ENCODE measurements at places on chromosomes 7 and 10.

DNA sequence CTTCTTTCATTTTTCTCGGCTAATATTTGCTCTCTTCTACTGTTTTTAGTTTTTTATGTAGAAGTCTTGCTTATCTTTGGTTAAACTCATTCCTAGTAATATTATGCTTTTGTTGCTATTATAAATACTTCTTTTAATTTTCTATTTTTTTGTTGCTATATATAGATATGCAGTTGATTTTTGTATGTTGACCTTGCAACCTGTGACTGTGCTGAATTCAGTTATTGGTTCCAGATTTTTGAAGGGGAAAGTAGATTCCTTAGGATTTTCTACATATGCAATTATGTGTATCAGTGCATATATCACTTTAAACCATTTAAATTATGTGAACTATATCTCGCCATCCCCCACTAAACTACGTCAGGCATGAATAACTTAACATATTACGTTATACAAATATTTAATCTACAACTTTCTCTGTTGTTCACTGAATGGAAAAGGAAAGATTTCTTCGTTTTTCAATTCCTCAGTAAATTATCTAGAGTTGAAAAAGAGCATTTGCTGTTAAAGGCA is 71.5 kb downstream of the IDE start:
- DNase-seq = no peak

DNA sequence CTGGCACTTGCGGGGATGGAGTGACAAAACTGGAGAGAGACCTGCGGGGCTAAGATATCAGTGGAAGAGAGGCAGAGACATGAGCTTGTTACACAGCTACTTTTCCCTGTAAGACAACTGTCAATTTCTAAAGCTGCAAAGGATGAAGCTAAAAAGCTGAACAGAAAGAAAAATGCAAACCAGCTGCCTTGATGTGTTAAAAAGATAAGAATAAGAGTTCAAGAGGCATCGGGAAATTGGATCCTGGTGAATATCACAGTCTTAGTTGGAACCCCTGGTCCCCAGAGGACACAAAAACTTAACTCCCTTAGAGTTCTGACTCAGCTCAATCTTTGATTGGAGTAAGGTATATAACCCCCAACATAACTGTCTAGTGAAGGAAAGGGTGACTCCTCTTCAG is 38.8 kb downstream of the VPS41 start:
- no peak for DNase-seq

GRCh38 chr10:91771907-91772306 is 26.3 kb upstream of the TNKS2 start:
- no peak for DNase-seq

- DNase-seq = no peak
Measured at GRCh38 chr10:12107781-12108180, 21.7 kb upstream of the SEC61A2 start.

DNA sequence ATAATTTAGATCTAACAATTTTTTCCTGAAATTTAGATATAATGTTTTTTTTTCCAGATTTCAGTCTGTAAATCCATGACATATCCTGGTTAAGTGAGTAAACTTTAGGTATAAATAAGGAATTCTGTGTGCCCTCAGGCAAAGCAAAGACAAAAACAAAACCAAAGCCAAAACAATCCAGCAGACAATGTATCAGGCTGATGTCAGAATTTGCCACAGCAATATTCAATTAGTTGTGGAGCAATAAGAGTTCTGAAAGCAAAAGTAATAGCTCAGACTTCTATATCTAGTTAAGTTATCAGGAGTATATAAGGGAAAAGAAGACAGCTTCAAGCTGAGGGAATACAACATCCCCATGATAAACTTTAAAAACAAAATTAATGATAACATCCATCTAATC is 82.0 kb downstream of the MKX start:
- DNase-seq = no peak

DNA sequence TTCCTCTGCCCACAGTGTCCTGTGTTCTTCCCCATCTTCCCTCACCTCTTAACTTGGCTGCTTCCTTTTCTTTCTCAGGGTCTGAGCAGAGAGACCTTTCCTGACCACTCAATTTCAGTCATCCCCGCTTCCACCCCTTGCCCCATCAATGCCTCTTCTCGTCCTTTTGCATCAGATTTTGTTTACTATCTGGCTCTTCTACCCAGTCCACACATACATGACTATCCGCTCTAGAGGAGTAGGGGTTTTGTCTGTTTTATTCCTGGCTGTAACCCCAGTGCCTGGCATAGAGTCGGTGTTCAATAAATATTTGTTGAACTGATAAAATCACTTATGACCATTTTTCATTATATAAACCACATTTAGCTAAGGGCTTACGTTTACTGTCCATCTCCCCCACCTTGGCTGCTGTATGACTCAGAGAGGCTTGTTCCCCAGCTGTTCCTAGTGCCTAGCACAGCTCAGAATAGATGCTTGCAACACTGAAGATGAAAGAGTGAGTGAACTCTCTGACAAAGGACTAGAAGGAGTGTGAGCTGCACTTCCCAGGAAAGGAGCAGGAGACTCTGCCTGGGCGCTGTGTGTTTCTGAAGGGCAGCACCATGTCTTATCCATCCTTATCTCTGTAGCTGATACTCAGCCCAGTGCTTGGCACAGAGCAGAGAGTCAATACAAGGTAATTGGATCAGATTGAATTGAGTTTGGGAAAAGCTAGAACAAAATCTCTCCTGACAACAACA is 21.9 kb downstream of the ARID5B start:
- DNase-seq = no peak

DNA sequence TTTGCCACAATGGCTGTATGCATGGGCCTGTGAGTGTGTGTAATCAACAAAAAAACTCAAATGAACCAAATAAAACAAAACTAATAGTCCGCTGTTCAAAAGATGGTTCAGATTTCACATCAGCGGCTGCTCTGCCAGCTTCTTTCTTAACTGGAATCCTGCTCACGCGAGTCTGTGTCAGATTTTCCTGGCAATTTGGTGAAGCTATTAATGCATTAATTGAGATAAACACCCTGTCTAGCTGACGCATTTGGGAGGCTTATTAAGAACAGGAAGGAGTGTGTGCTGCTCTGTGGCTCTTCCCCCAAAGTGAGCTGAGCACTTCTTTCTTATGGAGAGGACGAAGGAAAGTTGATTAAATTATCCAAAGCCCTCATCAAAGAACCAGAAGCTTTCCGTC is 336.6 kb upstream of the MKI67 start:
- DNase-seq = no peak

DNA sequence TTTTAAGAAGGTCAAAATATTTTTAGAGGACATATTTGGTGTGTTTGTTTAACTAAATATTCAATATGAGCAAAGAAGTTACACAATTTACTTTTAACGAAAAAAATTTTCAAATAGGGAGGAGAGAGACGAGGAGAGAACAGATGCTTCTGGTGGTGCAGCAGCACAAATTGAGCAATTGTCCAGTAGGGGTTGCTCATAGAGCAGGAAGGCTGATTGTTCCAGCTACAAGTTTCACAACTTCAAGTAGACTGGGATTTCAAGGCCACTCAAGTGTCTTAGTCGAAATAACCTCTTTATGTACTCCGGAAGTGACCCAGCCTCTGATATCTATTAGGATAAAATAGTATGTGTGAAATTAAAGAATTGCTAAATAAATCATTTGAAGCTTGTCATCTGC is 197.9 kb downstream of the HDAC9 start:
- no peak for DNase-seq

GRCh38 chr7:132654150-132654549 is 77.9 kb upstream of the PLXNA4 start:
- no peak for DNase-seq

GRCh38 chr7:111025006-111025405 is 65.9 kb upstream of the LRRN3 start:
- no peak for DNase-seq

GRCh38 chr10:96772196-96772595 is 51.9 kb upstream of the PIK3AP1 start:
- no peak for DNase-seq

DNA sequence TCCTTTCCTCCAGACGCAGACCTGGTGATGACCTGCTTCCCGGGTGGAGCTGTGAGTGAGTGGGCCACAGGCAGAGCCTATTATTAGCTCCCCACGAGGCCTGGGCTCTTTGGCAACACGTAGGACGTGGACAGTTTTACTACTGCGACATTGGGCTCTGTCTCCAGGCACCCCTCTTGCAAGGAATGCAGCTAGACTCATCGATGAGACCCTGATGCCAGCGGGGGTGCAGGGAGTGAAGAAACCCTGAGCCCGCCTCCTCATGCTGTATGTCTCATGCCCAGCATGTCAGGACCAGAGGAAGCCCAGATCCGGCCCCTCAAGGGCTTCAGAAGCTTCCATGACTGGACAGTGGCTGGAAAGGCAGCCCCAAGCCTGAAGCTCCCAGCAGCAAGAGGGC is 161.9 kb downstream of the TCERG1L start:
- DNase-seq = no peak

DNA sequence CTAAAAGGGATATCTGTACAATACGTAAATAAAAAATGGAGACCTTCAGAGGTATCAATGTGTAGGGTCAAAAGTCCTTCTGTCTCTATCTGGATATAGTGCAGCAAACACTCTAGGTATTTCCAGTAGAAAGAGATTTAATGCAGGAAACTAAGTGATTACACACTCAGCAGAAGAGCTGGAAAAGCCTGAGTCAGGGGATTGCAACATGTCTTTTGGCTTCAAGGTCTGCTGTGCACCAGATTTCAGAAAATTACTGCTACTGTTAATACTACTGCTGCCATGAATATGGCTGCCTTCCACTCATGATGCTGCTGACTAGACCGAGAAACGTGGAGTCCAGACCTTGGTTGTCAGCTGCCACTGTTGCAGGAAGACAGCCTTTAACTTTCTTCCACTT is 94.9 kb upstream of the DLX6 start:
- no peak for DNase-seq

DNA sequence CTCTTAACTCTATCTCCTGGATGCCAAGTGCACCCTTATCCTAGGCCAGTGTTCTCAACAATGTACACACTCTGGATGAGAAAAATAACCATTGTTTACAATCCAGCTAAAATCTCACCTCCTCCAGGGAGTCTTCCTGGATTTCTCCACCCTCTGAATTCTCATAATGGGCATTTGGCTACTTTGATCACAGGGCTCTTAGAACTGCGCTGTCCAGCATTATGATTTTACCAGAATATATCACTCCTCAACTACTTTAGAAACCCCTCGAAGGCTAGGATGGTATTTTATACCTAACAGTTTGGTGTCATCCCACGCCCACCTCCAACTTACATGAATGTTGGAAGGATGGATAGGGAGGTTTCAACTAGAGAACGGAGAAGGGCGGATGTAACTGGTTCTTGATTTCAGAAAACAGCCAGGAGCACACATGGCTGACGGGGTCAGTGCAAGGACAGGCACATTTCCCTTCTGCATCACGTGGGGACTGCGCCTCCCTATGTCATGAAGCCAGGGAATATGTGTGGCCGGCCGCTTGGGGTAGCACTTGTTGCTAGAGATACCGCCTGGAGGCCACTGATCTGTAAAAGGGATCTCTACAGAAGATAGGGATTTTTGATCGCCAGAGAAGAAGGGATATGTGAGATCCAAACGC is 1.2 kb upstream of the ATP6V0E2 start:
- DNase-seq = no peak

GRCh38 chr7:138025215-138026186 is 23.6 kb upstream of the CREB3L2 start:
- no peak for DNase-seq

DNA sequence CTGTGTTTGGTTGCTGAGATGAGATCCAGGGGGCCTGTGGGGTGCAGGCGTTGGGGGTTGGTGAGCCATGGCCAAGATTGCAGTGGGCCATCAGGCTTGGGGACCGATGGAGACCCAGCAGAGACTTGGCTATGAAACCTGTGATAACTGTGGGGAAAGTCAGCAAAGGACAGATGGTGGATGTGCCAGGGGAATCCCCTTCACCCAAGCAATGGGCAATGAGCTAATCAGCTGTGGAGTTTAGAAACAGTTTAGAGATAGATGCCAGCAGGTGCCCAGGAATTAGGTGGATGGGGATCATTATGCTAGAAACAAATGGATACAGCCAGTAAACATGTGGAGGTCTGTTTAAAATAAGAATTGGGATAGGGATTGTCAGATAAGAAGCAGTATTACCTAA is 151.4 kb upstream of the FERD3L start:
- no peak for DNase-seq

- DNase-seq = no peak
Measured at GRCh38 chr7:93972029-93972725, 32.0 kb downstream of the BET1 start.

- DNase-seq = no peak
Measured at GRCh38 chr10:90130321-90131086, 429.1 kb downstream of the KIF20B start.

DNA sequence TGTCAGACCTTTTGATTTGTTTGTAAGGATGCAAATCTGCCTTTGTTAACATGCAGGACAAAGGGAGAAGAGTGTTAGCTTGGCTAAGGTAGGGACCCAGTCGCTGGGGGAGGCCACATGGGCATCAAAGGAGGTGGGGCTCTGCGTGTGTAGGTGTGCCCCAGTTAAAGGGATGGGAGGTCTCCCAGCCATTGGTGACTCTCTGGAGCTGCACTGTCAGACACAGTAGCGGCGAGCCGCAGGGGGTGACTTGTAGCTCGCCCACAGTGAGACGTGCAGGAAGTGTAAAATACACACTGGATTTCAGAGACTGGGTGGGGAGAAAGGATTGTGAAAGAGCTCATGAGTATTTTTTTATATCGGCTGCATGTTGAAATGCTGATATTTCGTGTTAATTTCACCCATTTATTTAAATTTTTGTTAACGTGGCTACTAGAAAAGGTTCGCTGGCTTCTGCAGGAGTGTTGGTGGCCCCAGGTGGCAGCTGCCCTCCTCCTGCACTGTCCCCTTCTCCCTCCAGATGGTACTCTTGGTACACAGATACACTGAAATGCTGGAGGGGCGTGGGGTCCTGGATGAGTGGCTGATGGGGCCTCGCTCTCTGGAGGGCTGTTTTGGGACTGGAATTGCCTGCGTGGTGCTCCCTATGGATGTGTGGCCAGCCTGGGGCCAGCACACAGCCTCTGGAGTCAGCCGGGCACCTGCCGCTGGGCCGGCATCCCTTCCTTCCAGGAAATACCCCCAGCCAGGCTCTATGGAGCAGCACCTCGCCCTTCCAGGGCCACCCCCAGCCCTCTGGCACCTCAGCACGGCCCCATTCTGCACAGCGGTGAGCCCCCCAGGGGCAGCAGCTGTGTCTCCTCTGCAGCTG is 59.2 kb downstream of the LHPP start:
- DNase-seq = no peak

- DNase-seq = no peak
Measured at GRCh38 chr7:81594767-81595166, 175.1 kb downstream of the HGF start.
